ENCODE measurements at places on chromosomes 2 and 18.

DNA sequence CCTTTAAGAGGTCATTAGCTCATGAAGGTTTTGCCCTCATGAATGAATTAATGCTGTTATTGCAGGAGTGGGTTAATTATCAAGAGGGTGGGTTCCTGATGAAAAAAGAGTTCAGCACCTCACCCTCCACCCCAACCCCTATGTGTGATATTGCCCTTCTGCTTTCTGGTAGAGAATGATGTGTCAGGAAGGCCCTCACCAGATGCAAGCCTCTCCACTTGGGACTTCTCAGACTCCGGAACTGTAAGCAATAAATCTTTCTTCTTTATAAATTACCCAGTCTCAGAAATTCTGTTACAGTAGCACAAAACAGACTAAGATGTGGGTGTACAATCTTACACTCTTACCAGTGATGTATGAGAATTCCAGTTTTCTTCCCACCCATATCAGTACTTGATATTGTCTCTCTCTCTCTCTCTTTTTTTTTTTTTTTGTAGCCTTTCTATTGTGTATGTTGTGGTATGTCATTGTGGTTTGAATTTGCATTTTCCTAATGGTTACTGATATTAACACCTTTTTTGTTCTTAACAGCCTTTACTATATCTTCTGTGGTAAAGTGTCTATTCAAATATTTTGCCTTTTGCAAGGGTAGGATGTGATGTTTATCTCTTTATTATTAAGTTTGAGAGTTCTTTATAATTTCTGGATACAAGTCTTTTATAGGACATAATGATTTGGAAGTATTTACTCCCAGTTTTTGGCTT is 10.4 kb upstream of the MAP2 start:
- no peak for DNase-seq

GRCh38 chr18:12313530-12314245 is 5.6 kb downstream of the TUBB6 start:
- no peak for DNase-seq

DNA sequence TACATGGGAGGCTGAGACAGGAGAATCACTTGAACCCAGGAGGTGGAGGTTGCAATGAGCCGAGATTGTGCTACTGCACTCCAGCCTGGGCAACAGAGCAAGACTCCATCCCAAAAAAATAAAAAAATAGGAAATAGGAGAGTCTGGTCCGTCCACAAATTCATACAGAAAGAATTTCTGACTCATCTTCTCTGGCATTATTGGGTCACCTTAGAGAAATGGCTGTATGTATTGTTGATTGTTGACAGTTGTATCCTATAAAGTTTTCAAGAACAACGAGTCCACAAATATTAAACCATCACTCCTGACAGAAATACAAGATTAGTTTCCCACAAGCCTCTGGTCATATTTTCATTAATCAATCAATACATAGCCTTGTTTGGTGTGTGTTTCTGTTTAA is 20.4 kb downstream of the RBM43 start:
- no peak for DNase-seq

- no peak for DNase-seq
Measured at GRCh38 chr2:148501545-148501944, 143.0 kb upstream of the EPC2 start.

GRCh38 chr2:77101796-77102452 is 420.3 kb downstream of the LRRTM4 start:
- no peak for DNase-seq

- no peak for DNase-seq
Measured at GRCh38 chr2:224659714-224660113, 56.5 kb downstream of the CCDC195 start.

DNA sequence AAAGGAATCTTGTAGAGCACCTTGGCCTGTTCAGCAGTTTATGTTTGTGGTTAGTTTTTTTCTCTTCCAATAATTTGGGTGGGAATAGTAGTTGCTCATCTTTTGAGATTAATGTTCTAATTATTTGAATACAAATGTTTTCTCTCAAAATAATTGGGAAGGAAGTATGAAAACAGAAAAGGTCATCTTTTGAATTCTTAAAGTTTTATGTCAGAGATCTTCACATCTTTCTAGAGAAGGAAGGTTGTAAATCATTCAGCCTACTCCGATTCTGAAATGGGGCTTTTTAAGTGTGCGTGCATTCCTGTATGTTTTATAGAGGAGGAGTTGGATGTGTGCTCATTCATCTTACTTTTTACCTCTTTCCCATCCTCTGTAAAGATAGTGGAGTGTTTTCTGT is 29.0 kb downstream of the GRHL1 start:
- DNase-seq = no peak

- DNase-seq = no peak
Measured at GRCh38 chr2:39636306-39636705, 29.4 kb upstream of the TMEM178A start.

DNA sequence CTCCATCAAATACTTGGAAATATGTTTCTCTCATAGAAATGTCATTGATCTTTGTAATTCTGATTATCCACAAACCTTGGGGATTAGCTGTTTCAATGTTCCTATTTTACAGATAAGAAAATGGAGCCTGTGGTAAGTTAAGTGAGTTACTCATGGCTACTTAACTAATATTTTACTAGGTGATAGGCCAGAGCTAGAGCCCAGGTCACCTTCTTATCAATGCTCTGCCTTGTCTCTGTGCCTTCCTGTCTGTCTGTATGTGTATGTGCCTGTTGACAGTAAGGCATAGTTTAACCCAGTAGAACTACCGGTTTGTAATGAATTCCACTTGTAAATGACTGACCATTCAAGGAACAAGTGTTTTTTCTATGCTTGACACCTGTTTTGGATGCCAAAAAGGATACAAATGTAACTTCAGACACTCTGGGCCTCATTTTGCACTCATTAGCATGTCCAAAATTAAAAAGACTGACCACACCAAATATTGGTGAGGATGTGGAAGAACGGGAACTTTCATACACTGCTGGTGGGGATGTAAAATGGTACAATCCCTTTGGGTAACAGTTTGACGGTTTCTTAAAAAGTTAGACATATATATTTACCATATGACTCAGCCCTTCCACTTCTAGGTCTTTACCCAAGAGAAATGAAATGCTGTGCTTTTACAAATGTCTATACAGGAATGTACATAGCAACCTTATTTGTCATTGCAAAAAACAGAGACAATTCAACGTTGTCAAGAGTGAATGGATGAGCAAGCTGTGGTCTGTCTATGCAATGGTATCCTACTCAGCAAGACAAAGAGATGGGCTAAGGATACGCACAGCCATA is 19.6 kb upstream of the IL1A start:
- DNase-seq = no peak

GRCh38 chr2:47065771-47066380 is 89.2 kb downstream of the STPG4 start:
- DNase-seq = no peak

DNA sequence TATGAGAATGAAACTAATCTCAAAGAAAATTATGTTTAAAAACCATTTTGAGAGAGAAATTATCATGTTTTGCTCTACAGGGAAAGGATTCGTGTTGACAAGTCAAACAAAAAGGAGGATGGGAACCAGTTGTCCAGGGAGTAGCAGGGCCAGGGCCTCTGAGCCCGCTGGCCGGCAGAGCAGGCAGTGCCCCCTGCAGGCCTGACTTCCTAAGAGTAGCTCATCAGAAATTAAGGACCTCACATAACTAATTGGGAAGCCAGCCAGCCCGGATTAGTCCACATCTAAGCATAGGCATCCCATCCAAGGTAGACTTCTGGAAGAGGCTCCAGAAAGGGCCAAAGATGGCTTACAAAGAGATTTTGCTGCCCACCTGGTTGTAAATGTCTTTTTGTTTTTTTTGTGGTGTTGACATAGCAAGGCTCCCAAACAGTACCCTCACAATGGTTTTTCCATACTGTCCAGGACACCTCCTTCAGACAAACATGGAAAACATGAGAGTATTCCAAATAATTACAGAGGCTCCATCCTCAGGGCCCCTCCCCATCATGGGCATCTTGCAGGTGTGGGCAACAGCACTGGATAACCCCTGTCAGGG is 241.2 kb upstream of the TANK start:
- DNase-seq = peak; percentile 61

DNA sequence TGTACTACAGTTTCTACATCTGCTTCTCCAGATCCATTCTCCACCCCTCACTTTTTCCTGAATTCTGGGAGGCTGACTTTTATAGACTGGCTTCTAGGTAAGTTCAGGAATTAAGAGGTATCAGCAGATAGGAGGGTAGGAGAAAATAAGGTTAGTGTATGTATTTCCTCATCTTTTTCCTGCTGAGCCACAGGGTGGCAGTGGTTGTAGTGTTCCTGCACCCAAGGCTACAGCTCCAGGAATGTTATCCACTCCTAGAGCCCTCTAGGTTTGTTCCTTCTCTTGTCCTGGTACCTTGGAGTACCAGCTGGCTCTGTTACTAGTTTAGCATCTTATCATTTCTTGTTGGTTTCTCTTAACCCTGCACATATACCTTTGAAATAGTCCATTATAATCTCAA is 40.7 kb upstream of the C2orf66 start:
- no peak for DNase-seq

GRCh38 chr2:226023383-226023782 is 623.9 kb downstream of the NYAP2 start:
- DNase-seq = no peak

- no peak for DNase-seq
Measured at GRCh38 chr2:150126839-150127238, 360.6 kb downstream of the RND3 start.

DNA sequence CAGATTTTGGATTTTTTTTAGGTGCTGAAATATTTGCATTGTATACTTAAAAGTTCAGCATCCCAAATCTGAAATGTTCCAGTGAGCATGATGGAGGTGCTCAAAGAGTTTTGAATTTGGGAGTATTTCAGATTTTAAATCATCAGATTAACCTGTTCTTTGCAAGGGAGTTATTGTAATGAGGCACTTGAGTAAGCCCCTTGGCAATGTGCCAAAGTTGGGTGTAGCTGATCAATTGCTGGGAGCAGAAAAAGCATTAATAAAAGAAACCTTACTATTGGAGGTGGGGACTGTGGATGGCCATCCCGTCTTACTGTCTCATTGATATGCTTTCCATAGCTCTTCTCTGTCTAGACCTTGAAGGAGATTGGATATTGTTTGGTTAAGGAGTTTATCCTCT is 28.3 kb downstream of the MALT1 start:
- no peak for DNase-seq

- DNase-seq = no peak
Measured at GRCh38 chr2:211503856-211504255, 947.5 kb downstream of the CPS1 start.

- no peak for DNase-seq
Measured at GRCh38 chr2:80105015-80105640, 199.4 kb downstream of the LRRTM1 start.

DNA sequence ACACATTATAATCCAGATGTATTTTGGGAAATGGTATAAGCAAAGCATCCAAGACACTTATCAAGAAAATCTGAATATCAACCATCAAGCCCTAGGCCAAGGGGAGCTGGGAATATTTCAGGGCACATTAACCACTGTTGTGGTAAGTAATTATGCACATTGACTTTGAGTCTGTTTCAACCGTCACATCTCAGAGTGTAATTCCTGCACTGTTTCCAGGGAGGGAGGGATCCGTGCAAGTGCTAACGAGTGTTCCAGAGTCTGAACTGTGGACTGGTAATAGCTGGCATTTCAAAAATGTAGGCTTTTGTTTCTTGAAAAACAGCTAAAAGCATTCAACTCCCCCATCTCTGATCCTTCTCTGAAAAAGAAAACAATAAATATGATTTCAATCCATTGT is 681.6 kb downstream of the BCL11A start:
- no peak for DNase-seq

DNA sequence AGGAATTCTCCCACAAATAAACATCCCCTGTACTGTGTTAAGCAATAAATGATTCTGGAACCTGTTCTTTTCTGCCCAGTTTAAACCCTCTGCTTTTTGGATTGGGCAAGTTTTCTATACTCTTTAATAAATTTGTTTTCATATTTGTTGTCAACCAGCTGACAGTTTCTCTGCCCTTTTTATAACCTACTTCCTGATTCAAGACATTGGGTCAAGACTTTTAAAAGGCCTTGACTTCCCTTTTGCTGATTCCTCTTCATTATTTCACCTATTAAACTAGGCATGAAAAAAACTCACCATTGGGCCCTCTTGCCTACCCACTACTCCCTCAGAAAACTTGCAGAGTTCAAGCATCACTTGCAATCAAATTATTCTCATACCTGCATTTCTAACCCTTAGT is 459.5 kb downstream of the ARHGAP15 start:
- no peak for DNase-seq

GRCh38 chr18:2956056-2956455 is 56.9 kb downstream of the LPIN2 start:
- no peak for DNase-seq

DNA sequence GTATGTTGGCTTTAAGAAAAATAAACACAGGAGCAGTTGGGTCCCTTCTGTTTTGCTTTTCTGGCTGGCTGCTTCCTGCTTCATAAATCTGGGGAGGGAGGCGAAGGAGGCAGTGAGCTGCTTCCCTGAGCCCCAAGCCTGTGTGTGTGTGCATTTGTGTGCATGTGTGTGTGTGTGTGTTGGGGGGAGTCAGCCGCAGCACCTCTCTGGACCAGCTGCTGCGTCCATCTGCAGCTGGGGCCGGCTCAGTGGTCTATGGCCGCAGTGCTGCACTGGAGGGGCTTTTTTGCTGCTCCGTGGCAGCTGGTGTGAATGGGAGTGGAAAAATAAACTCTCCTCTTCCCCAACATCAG is 192.3 kb downstream of the RNF144A start:
- no peak for DNase-seq

DNA sequence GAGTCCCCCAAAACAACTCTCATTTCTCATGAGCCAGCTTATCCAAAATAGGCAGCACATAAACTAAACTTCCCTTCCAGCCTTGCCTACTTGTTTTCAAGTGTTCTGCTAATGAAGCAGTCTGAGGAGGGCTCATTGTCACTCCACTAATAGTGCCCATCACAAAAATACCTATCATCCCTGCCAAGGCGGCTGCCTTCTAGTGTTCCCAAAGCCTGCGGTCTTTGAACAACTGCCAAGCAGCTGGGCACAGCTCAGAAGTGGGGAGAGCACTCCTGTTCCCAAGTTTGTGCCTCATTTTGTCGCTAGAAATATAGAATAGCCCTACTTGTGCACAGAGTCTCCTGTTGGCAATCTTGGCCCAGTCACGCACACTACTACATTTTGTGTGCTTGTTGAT is 50.3 kb downstream of the DTNA start:
- no peak for DNase-seq

DNA sequence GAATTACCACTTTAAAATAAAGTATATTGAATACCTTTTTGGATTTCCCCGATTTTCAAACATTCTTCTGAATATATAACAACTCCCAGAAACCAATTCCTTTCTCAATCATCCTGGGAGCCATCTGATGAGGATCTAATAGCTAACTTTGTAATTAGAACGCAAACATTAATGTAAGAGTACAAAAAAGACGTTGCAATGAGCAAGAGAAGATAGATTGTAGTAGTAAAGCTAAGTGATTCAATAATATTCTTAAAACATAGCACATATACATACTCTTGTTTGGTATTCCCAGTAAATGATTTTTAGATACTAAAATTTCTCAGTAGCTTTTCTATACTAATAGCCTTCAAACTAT is 1.1 kb downstream of the ABCA12 start:
- DNase-seq = no peak

- DNase-seq = no peak
Measured at GRCh38 chr2:56288838-56289580, 105.2 kb downstream of the CCDC85A start.
